ENCODE measurements at places on chromosomes 13 and 19.

DNA sequence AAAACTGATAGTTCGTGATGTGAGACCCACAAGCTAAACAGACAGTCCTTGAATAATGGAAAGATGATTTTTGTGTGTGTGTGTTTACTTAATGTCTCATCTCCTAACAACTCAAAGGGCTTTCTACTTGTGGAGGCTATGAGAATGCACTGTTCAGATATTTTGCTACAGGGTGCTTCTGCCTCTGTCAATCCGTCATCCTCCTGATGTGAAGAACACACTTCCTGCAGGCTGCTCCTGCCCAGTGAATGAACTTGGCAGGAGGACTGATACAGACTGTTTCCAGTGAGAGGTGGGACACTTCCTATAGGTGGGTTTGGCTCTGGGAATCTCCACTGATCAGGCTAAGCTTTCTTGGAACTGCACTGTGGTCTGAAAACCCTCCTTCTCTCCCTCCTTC lies 168.4 kb upstream of the STARD13 start:
- DNase-seq, result no peak

DNA sequence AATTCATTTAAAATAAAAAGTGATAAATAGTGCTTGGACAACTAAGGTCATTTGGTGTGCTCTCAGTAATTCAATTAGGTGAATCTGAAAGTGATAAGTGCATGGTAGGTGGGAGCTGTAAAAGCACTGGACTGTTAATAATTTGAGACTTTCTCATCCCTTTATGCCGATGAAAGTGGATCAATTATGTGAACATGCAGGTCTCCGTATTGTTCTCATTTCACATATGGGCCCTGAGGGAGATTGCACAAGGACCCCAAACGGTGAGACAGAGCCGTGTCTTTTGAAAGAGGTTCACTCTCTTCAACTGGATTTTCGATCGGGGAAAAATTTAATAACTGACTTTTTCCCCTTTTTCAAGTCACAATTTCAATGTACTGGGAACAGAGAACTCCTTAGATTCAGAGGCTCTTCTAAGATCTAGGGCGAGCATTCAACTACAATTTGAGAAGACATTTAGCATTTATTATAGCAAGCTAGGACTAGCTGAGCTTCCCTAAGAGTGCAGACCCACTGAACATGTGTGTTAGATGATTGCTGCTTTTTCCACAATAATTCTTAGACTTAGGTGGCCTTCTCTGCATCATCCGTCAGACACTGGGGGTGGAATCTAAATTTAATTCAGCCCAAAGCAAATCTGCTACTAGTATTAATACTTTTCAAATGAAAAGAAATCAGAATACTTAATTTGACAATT lies 347.6 kb downstream of the OXGR1 start:
- no peak for DNase-seq

- no peak for DNase-seq
These were observed 7.0 kb upstream of the MAMSTR start for GRCh38 chr19:48726556-48726955.

DNA sequence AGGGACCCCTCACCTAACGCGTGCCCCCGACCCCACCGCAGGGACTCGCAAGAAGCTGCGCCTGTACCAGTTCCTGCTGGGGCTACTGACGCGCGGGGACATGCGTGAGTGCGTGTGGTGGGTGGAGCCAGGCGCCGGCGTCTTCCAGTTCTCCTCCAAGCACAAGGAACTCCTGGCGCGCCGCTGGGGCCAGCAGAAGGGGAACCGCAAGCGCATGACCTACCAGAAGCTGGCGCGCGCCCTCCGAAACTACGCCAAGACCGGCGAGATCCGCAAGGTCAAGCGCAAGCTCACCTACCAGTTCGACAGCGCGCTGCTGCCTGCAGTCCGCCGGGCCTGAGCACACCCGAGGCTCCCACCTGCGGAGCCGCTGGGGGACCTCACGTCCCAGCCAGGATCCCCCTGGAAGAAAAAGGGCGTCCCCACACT lies 4.7 kb upstream of the MYBPC2 start:
- DNase-seq, result no peak

DNA sequence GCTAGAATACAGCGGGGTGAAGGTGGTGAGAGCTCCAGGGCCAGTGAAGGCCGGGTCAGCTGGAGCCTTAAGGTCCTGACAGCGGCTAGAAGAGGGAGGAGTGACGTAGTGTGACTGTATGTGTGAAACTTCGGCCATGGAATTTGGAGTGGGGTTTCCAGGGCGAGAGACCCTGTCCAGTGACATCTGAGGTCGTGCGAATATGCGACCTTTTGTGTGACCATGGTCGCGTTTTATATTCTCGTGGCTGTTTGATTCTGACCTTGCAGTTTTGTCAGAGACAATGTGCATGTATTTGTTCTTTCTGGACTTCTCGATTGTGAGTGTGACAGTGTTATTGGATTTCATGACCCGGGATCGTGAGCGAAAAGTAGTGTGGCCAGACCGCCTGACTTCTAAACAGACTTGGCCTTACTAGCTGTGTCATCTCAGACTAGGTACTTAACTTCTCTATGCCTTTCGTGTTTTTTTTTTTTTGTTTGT lies 405 bp upstream of the ZNF569 start:
- no peak for DNase-seq

DNA sequence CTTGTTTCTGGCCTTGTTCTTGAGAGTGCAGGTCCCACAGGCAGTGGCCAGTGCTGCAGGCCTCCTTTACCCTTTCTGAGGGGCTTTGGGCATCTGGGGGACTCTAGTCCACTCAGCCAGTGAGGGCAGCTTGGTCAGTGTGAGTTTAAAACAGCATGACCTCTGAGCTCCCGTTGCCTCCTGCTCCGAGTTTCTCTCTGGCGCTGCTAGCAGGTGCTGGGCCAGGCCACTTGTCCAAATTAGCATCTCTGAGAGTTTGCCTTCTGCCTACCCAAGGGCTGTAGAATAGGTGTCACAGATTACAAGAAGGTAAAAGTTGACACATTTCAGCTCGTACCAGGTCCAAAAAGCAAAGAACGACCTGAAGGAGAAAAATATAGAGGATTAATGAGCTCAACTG lies 105.9 kb downstream of the SIPA1L3 start:
- no peak for DNase-seq

DNA sequence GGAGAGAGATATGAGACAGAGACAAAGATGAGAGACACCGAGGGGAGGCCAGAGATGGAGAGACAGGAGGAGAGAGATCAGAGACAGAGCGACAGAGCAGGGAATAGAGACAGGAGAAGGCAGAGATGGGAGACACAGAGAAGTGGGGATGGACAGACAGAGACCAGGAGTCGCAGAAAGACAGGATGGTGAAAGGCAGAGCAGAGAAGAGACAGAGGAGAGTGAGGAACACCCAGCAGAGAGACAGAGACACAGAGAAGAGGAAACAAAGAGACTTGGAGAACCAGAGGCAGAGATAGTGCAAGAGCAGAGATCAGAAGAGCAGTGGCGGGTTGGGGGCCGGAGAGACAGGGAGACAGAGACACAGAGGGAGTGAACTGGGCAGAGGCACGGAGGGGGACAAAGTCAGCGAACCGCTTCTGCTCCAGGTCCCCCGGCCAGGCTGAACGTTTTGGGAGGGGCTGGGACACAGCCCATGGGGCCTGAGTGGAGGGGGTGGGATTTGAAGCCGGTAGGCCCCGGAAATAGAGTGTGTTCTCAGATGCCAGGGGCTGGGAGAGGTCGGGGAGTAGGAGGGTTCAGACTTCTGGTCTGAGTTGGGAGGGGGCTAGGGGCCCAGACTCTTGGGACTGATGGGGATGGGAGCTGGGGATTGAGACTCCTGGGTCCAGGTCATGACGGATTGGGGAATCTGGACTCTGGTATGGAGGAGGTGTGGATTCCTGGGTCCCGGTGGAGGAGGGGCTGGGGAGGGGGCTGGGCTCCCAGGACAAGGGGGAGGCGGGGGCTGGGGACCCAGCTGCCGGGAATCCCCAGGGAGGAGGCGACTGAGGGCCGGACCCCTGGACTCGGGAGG lies 654 bp downstream of the ZNF579 start:
- no peak for DNase-seq

- DNase-seq, result no peak
These were observed 363.6 kb upstream of the NBEA start for GRCh38 chr13:34578471-34578870.

- DNase-seq, result no peak
These were observed 238.3 kb upstream of the KLF12 start for GRCh38 chr13:74372511-74372910.

DNA sequence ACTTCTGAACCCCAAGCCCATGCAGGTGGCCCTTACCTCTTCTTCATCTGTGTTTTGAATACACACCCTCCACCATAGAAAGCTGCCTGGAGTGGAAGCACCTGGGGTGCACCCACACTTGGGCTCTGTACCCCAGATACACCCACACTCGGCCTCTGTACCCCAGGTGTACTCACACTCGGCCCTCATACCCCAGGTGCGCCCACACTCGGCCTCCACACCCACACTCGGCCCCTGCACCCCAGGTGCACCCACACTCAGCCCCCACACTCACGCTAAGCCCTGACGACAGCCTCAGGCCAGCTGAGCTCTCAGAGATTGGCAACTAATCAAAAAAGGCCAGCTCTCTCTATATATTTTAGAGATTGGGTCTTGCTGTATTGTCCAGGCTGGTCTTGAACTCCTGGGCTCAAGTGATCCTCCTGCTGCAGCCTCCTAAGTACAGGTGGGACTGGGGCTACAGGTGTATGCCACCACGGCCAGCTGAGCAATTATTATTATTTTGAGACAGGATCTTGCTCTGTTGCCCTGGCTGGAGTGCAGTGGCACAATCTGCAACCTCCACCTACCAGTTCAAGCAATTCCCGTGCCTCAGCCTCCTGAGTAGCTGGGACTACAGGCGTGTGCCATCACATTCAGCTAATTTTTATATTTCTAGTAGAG lies 68.9 kb downstream of the PEX11G start:
- no peak for DNase-seq

Data from effector memory CD4-positive, alpha-beta T cell (primary cell).